WTC11 (cell line): ENCODE measurements at places on chromosomes 16 and 17.

DNA sequence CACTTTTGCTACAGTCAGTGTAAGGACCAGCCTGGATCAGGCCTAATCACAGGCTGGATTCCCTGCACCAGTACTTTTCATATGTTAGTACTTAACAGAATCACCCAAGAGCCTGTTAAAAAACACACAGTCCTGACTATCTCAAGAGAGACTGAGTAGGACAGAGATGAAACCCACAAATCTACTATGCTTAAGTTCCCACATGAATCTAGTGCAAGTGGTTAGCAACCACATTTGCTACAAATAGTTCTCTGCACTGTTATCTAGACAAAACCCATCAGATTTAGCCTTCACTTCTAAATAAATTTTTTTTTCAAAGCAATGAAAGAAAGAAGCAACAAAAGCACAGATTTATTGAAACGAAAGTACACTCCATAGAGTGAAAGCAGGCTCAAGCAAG, 38.9 kb downstream of the SSH2 start:
- no peak for DNase-seq

GRCh38 chr16:88012360-88012759, 61.1 kb downstream of the BANP start:
- no peak for DNase-seq

DNA sequence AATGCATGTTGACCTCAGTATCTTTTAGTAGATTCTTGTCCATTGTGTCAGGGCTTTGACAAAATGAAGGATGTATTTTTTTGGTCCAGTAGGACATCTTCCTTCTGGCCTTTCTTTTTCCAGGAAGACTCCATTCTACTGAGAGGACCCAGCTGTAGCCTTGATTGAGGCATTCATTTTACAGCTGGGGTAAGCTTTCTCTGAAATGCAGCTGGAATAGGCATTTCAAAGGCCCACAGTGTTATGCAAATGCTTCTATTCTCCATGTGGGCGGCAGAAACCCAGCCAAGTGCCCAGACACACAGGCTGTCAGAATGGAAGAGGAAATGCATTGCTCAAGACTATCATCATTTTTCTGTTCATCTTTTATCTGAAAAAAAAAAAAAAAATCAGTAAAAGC, 629.0 kb upstream of the CDH8 start:
- DNase-seq, result peak; percentile 50

DNA sequence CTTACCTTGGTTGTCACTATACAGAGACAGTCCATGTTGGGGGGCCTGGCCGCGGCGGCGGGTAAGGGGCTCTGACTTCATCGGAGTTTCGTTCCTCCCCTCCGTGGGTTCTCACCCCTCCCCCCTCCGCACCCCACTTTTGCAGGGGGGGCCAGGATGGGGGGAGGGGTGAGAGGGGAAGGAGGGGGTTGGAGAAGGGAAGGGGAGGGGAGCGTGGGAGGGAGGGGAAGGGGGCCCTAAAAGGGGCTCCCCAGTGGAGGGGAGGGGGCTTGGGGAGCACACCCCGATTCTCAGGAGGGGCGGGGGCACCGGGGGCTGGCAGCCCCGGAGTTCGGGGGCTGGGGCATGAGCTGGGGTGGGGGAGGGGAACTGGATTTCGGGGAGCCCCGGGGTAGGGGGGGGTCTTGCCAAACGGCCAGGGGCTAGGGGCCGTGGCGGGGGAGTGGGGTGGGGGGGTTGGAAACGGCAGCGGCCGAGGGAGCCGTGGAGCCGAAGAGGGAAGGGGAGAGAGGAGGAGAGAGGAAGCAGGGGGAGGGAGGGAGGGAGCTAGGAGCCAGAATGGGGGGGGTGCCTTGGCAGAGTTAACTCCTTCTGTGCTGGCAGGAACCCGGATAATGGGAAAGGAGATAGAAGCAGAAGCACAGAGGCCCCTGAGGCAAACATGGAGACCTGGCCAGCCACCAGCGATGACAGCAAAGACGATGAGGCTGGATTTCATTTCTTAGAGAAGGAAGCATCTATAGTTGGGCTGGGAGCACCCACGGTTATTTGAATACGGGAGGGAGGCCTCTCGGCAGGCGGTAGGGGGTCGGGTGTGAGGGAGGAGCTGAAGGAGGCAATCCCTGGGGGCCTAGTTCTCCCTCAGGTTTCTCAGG, 2.3 kb downstream of the DLG4 start:
- DNase-seq, result no peak
